ENCODE measurements at places on chromosomes 2 and 18.

DNA sequence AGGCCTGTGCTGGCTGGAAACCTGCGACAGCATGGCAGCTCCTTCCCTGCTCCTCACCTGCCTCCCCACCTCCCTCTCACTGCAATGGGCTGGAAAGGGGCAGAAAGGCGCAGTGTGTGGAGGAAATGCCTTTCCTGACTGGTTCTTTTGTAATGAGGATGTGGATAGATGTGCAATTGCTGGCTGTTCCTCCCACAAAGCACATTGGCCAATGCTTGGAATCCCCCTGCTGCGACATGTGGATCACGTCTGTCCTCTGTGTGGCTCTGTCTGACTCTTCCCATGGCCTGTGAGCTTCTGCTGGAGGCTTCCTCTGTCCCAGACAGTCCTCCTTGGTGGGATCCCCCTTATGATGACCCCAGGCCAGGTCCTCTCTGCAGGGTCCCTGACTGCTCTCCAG, 172.5 kb downstream of the NCK2 start:
- DNase-seq = peak; percentile 15

DNA sequence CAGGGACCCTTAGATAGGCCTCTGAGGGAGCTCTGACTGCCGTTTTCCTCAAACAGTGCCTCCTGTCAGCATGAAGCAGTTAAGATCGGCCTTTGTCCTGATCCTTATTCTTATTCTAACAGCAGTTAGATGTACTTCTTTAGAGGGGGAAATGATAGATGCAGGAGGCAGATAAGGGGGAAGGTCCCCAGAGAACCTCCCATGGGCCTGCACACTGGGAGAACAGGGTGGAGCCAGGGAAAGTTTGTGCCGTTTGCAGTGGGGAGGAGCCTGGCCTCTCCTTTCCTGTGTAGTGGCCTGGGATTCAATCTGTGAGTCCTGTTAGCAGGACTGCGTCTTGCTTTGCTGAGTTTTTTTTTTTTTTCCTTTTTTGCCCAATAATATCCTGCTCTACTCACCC, 7.9 kb upstream of the INPP4A start:
- DNase-seq = peak; percentile 54

GRCh38 chr18:75218065-75218923, 7.7 kb downstream of the TSHZ1 start:
- DNase-seq = no peak

DNA sequence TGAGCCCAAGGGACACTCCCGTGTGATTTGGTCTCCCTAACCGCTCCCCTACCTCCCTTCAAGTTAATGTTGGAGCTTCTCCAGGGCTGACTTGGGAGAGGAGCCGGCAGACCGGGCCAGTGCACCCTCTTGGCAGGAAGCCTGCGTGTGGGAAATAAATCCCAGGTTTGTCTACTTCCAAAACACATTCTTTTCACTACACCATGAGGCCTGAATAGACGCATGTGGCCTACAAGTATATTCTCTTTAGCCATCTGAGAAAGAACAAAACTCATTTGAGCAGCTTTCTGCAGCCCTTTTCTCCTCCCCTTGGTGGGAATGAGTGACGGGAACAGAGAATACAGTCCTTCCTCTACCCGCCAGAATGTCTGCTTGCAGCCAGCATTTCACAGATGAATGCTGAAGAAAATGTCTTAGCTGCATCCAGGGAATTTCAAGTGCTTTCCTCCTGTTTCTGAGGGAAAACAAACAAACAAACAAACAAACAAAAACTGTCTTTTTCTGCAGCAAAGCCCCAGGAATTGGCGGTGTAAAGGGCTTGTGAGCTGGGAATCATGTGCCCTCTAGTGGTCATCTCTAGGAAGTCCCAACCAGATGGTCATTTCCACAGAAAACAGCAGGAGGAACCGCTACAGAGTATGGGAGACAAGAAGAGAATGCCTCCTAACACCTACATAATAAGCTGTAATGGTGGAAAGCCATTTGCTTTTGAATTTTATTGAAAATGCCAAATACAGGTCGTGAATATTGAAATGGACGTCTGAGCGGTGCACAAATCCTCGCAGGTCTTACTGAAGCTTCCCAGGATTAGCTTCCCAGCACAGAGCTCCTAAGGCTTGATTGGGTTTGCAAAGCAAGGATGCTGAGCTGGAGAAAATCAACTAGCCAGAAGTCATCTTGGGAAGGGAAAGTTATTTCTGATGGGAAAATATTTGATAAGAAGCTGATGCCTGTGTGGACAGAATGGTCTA, 41.2 kb upstream of the DAPL1 start:
- peak; percentile 63 for DNase-seq

DNA sequence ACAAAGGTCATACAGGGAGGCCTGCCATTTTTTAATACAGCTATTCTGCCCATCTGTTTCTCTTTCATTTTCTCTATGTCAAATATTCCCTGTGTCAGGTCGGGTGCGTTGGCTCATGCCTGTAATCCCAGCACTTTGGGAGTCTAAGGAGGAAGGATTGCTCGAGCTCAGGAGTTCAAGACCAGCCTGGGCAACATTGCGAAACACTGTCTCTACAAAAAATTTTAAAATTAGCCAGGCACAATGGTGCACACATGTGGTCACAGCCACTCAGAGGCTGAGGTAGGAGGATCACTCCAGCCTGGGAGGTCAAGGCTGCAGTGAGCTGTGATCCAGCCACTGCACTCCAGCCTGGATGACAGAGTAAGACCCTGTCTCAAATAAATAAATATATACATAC, 34.7 kb downstream of the TMEM37 start:
- no peak for DNase-seq

DNA sequence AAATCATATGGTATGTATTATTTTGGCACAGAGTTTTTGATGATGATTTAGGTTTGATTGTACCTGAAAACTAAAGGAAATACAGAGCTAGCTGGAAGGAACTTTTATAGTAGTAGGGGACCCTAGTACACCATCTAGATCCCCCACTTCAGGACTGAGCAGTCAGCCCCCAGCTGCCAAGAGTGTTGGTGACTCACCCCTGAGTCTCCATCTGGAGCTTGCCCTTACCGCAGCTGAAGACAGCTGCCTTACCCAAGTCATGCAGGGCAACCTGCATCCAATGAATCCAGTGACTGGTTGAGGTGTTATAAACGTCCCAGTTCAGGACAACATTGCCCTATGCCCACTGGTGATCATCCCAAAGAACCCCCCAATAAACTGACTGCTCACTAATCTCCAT, 15.3 kb downstream of the PMS1 start:
- no peak for DNase-seq

DNA sequence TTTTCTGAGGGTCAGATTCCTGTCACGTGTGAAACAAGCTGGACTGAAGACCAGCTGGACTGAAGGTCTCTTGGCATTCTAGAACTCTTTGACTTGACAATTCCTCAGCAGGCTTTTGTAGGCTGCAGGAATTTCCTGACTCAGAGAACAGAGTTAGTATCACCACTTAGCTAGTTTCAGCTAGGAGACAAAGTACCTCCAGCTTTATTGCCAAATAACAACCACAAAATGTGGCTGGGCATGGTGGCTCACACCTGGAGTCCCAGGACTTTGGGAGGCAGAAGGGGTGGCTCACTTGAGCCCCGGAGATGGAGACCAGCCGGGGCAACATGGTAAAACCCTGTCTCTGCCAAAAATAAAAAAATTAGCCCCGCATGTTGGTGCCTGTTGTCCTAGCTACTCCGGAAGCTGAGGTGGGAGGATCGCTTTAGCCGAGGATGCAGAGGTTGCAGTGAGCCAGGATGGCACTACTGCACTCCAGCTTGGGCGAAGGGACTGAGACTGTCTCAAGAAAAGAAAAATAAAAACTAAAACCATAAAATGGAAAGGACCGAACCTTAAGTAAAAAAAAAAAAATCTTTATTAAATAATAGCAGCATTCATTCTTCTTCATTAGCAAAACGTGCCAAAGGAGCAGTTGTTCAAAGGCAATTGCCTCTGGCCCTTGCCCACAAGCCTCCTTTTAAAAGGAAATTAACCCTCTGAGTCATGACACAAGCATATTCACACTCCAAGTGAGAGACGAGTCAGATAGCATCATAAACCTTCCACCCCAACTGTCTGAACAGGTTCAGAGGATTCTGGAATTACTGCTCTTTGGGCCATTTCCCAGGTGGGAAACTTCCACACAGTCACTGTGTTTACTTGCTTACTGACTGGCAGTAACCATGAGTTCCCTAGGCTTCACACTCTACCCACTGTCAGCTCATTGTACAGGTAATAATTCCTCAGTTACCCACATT, 88.9 kb downstream of the MYL12B start:
- DNase-seq = no peak

- DNase-seq = no peak
Measured at GRCh38 chr2:149915151-149915550, 327.6 kb upstream of the MMADHC start.

GRCh38 chr18:31039426-31039825, 3.1 kb downstream of the DSC3 start:
- no peak for DNase-seq

GRCh38 chr2:106894545-106894944, 8.6 kb upstream of the ST6GAL2 start:
- DNase-seq = no peak

DNA sequence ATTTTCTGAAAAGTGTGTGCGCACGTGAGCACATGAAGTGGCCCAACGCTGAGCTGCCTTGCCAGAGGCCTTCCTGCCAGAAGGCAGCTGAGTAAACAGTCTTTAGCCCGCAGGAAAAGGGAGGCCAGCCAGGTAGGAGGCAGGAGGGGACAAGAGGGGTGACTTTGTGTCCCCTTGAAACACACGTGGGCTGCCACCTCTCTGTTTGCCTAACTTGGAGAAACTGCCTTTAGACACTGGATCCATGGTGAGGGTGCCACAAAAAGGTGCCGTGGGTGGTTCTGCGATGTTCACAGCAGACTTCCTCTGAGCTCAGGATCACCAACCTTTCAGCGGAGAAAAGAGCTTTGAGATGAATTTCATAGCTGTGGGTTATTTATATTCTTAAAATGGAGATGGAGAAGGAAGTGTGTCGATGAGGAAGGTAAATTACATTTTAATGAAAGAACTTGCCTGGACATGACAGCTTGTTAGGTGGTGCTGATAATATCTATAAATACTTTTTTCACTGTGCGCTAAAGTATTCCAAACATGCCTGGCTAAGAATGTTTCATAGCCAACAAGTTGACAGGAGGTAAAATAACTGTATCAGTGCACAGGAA, 36.6 kb upstream of the ASB1 start:
- no peak for DNase-seq

DNA sequence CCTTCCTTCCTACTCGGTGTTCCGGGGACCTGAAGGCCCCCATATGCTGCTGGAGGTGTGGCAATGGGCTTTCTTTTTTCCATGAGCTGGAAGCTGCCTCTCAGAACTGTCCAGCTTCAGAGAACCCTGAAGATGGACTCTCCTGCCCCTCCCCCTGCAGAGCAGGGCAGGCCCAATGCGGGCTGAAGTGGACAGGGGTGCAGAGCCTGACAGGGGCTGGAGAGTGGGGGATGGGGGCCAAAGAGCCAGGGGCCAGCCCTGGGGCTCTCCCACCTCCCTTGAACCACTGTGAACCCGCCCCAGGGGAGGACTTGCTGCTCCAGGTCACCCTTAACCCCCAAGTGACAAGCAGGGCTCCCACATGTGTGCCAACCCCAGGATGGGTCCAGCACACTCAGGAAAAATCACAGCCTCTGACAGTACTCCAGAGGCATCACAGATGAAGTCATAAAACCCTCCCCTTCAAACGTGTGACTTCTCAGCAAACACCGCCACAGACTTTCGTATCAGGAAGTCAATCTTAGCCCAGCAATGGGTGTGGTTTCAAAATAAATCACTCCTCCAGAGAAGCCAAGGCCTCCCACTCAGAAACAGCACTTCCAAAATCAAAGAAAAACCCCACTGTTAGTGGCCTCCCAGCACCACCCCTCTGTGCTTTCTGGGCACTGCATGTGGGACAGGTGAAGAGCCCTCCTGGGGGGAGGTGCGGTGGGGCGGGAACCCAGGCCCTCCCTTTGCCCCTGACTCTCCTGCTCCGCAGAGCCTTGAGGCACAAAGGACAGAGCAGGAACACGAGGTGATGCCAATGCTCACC, 135.8 kb downstream of the HDAC4 start:
- DNase-seq = no peak

DNA sequence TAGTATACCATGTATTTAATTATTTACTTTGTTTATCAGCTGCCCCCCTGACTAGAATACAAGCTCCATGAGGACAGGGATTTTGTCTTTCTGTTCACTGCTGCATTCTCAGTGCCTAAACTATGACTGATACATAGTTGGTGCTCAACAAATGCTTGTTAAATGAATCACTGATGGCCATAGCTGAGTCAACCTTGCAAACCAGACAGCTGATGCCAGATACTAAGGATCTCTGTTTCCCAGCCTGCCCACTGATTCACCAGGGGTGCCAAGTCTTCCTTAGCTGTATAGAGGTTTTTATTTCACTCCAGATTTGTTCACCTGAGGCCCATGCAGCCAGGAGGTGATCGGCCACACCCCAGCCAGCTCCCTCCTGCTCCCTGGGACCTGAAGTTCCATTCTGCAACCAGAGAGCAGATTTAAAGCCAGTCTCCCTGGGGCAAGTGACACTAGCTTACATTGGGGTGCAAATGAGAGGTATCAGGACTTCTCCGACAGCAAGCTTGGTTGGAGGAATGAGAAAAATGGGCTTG, 92.2 kb downstream of the C1QL2 start:
- no peak for DNase-seq

DNA sequence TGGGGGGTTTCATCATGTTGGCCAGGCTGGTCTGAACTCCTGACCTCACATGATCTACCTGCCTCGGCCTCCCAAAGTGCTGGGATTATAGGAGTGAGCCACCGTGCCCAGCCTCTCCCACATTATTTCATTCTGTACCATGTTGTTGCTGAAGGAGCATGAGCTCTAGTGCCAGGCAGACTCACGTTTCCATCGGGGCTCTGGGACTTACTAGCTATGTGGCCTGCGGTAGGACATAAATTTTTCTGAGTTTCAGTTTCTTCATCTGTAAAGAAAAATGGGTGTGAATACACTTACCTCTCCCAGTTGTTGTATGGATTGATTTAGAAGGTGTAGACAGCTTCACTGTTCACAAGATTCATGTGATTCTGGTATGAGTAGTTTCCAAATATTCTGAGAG, 30.8 kb upstream of the CCL20 start:
- DNase-seq = no peak

- DNase-seq = no peak
Measured at GRCh38 chr2:81283081-81283480, 978.5 kb upstream of the LRRTM1 start.

DNA sequence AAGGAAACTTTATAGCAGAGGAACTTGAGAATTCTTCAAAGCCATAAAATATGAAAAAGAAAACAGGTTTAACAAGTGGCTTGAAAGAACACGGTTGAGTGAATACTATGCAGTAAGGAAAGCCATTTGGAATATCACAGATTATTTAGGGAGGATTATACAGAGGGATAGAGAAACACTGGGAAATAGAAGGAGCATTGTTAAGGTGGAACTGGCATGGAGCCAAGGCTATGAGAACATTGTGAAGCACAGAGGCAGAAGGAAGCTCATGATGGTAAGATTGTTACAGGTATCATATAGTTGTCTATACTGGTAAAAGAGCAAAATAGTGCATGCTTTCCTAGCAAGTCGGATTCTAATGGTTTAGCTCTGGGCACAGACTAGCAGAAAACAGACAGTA, 87.1 kb downstream of the SS18 start:
- no peak for DNase-seq

GRCh38 chr2:119760237-119760955, 674 bp downstream of the PTPN4 start:
- DNase-seq = peak; percentile 60
